ENCODE measurements at places on chromosomes 6 and 20. TPM values are rescaled to one million over a fixed set of nuclear protein-coding genes. Genes with fewer than 3 reads are reported as not detected.

ZNF335 gene
- 16.3 TPM for total RNA-seq

KCNQ5 gene
- 0.20 TPM for total RNA-seq

GMDS gene
- 30.1 TPM for total RNA-seq

DNA sequence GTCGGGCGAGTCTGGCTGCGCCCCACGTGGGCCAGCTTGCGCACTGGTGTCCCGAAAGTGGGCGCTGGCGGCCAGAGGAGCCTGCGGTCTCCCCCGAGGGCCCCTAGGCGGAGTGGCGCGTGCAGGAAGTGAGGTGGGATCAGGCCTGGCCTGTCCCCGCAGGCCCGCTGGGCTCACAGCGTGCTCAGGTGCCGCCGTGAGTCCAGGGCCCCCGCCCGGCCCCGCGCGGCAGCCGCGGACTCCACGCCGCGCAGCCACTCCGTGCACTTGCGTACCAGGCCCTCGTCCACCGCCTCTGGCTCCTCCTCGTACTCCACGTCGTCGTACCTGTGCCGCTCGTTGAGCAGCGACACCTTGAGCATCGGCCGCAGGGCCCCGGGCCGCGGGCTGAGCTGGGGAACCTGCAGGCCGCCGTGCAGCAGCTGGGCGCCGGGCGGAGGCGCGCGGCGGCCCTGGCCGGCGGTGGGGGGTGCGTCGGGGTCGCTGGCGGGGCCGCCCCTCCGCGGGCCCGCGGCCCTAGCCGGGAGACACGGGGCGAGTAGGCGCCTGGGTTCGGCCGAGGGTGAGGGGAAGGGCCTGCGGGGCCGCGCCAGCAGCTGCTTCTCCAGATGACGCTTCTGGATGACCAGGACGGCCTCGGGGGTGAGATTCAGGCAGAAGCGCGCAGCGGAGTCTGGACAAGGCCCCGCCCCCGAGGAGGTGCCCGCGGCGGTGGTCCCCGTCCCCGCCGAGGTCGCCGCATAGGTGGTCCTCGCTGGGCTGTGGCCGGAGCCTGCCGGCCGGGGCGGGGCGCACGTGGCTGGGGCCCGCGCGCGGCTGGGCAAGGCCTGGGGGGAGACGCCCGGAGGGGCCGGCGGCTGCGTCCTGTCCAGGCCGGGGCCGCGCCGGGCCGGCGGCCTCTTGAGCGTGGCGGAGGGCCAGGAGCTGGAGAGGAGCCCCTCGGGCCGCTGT, 835 bp downstream of the PRR18 start:
- no peak for DNase-seq

DNA sequence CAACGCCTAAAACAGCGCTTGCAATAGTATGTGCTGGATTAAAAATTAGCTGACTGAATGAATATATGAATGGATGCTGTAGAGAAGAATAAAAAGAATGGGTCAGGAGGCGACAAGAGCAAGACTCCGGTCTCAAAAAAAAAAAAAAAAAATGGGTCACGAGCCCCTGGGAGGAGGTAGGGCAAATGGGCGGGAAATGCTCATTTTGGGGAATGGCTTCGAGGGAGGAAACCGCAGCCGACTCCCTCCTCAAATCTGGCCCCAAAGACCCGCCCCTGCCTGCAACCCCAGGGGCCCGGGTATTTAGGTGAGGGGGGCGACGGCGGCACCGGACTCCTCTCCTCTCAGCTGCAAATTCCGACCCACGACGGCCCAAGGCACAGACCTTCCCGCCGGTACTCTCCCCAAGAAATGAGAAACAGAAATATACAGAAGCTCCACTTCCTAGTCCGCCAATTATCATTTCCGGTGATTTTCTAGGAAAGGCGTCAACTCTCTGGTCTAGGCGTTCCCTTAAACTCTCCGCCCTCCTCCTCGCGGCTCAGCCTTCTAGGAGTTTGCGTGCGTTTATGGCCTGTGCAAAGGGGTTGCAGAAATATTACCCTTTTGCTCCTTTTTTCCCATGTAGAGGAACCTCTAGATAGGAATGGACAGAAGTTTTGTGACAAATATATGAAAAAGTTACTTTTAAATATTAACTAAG, at the start of gene ZNF311:
ZNF311 (minus strand) TSS at position 133 of the 703 bp plus-strand sequence. CDS start 1,361 bp downstream, outside the sequence.
- DNase-seq, result no peak

- no peak for DNase-seq
These were observed 82.8 kb downstream of the FAM83B start for GRCh38 chr6:54929245-54929909.

DNA sequence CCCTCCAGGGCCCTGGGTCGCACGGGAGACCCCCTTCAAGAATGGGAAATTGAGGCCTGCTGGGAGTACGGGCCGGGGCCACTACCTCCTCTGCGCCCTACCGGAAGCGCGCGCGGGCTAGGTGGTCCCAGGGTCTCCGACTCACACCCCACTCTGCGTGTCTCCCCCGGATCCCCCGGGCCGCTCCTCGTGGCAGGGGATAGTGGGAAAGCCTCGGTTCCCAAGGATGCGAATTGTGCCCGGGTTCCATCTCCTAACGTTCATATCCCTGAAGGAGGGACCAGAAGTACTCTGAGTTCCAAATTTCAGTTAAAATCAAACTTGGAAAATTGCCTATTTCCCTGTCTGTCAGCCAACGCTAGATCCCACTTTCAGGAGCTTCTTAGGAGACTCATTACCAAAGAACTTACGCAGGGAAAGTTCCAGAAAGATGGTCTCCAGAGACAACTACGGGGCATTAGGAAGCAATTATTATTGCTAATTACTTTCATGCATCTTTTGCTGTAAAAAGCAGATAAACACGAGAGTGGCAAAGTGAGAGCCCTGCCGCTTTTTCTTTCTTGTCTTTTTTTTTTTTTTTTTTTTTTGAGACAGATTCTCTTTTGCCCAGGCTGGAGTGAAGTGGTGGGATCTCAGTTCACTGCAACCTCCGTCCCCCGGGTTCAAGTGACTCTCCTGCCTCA, 858 bp downstream of the FAM83D start:
- no peak for DNase-seq

GRCh38 chr6:154488802-154489437, 21.6 kb downstream of the CNKSR3 start:
- peak; percentile 8 for DNase-seq

DNA sequence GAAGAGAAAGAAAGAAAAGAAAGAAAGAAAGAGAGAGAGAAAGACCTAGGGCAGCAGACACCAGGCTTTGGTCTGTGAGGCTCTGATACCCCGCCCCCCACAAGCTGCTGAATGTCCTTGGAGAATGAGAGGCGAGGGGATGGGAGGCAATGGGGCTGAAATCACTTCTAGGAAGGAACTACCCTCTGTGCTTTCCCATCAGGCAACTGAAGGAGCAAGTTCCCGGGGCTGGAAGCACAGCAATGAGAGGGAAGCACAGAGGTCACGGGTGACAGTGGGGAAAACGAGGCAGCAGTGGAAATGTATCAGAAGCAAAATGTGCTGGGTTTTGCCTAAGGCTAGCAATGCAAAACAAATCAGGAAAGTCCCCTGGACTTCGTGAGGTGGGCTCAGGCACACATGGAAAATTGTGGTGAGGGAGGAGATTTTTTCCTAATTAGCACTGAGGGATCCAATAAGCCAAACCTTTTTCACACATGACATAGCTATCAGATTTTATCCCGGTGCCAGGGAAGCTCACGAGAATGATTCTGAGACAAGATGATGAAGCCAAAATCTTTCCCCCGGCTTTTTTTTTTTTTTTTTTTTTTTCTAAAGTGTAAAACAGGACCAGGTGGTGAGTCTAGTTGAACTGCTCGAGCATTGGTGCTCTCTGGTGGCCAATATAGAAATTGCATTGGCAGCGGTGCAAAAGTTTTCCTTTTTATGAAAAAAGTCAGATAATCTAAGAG, 16.8 kb upstream of the ARFGEF2 start:
- DNase-seq, result peak; percentile 75

- no peak for DNase-seq
These were observed 8.8 kb downstream of the BTBD3 start for GRCh38 chr20:11926292-11926998.

GRCh38 chr6:148768646-148769270, 21.9 kb downstream of the UST start:
- DNase-seq, result no peak

All from PC-9 (cell line).